NCI-H2081 treated with DMSO at 0.1 percent for 48 hours (cell line): ENCODE measurements at places on chromosomes 2 and 18.

DNA sequence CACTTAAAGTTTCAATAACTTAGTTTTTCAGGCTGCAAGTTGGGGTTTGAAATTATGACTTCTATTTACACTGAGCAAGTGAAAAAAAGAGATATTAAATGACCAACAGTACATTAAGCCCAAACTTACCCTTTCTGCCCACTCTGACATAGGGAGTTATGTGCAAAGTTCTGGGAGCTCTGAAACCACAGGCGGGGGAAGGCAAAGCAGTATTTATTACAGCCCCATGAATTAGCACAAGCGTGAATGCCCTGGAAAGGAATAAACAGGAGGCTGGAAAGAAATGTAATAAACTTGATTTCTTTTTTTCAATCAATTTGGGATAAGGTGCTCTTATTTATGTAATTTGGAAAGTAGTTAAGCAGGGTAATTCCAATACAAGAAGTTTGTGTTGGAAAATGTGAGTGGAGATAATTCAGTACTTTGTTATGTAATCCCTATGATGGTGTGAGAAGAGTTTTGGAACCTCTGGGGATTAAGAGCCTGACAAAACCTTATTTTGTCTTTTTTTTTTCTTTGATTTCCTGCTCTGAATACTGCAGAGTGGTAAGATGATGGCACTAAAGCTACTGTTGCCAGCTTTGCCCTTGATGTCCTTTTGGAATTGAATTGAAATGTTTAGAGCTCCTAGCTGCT, 351.5 kb downstream of the ARHGAP15 start:
- no peak for DNase-seq

DNA sequence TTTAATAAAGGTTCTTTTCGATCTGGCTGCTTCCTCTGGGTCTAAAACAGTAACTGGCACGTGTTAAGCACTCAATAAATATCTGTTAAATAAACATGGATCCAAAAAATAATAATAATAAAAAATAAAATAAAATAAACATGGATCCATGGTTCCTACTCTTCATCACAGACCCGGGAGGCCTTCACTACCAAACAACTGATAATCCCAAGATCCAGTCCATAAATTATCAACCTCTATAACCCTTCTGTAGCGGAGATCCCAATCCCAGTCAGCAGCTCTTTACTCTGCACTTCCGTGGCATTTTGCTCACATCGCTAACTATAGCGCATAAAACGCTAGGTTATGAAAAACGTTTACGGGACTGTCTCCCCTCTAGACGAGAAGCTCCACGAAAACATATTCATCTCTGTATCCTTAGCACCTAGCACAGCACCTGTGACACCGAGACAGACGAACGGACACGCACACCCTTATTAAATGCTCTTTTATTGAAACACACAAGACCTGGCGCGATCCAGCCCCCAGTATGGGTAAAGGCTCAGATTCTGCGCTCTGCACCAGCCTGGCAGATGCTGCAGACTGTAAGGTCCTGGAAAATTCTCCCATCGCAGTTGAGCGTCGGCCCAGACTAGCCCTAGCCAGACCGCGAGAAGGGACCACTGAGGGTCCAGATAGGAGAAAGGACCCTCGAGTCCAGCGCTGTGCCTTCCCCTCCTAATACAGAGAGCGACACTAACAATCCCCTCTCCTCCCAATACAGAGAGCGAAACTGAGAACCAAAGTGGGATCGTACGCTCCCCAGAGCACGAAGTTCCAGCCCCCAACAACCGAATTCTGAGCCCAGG, 770 bp downstream of the NBAS start:
- no peak for DNase-seq

GRCh38 chr2:84938194-84938879, 32.6 kb upstream of the KCMF1 start:
- no peak for DNase-seq

- no peak for DNase-seq
These were observed 195.8 kb upstream of the SMAD2 start for GRCh38 chr18:48126240-48126639.

- no peak for DNase-seq
These were observed 69.5 kb downstream of the ANTXR1 start for GRCh38 chr2:69082430-69082997.

- DNase-seq = no peak
These were observed 18.1 kb downstream of the TIMM21 start for GRCh38 chr18:74166386-74166785.

GRCh38 chr2:100437751-100438150, 20.3 kb upstream of the CHST10 start:
- DNase-seq = no peak

- no peak for DNase-seq
These were observed 186.3 kb downstream of the TCF4 start for GRCh38 chr18:55401638-55402191.

DNA sequence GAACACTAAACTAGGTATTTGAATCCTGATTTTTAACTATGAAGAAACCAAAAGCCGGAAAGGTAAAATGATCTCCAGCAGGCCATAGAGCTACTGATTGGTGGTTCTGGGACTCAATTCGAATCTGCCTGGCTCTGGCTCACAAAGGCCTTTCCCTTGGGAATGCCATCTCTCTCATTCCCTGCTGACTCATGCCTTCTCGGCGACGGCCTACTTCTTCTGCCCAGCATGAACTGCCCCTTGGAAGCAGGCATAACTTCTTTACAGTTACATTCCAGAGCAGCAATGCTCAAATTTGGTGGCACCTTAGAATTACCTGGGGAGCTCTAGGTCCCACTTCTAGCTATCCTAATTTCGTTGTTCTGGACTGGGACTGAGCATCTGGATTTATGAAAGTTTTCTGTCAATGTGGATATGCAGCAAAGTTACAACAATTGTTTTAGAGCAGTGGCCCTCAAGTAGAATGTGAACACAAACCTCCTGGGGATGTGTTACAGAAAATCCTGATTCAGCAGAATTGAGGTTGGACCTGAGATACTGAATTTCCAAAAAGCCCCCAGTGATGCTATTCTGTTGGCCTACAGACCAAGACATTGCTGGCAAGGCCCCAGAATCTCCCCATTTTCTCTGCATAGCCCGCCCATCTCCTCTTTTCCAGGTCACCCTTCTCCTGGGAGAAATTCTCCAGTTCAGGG, 261.1 kb downstream of the CNTNAP5 start:
- no peak for DNase-seq

- no peak for DNase-seq
These were observed 10.4 kb upstream of the METTL21A start for GRCh38 chr2:207635468-207636200.

GRCh38 chr2:119282996-119283511, 59.4 kb downstream of the STEAP3 start:
- DNase-seq = no peak

GRCh38 chr2:30414961-30415360, 32.1 kb upstream of the LCLAT1 start:
- no peak for DNase-seq

- no peak for DNase-seq
These were observed 200.3 kb upstream of the ACVR2A start for GRCh38 chr2:147644491-147644890.

- DNase-seq = no peak
These were observed 88.2 kb downstream of the SP3 start for GRCh38 chr2:173876833-173877413.

DNA sequence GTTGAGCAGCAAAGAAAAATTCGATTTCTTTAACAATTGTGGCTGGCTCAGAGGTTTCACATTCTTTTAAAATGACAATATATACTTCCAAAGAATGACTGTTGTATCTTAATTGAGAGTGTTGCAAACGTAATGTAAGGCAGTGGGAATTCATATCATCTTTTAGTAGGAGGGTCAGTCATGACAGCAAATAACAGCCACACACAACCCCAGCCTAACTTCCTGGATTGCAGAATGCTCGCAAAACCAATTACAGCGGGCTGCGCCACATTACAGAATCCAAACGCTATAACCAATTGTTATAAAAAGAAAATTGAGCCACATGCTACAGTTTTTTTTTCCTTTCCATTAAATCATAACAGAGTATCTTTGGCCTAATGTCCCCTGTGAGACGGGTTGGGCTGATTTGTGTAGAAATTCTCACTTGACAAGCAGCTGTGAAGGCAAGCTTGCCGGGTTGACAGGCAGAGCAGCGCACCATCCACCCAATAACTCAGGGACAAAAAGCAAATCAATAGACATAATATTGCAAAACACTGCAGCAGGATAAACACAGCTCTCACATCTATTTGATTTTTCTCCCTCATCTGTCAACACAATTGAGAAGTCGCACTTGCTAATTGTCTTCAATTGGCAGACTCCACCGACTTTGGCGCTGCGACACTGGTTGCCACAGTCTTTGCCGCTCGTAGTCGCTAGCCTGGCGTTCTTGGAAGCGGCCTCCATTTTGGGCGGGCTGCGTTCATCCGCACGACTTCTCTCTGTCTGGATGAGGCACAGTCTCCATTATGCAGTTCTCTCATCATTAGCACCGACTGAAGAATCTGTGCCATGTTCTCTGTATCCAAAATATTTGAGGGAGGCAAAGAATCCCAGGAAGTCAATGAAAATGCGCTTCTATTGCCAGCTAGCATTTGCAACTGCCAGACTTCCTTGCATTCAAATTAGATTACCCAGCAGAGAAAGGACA, 95.0 kb upstream of the CCDC68 start:
- DNase-seq = no peak

DNA sequence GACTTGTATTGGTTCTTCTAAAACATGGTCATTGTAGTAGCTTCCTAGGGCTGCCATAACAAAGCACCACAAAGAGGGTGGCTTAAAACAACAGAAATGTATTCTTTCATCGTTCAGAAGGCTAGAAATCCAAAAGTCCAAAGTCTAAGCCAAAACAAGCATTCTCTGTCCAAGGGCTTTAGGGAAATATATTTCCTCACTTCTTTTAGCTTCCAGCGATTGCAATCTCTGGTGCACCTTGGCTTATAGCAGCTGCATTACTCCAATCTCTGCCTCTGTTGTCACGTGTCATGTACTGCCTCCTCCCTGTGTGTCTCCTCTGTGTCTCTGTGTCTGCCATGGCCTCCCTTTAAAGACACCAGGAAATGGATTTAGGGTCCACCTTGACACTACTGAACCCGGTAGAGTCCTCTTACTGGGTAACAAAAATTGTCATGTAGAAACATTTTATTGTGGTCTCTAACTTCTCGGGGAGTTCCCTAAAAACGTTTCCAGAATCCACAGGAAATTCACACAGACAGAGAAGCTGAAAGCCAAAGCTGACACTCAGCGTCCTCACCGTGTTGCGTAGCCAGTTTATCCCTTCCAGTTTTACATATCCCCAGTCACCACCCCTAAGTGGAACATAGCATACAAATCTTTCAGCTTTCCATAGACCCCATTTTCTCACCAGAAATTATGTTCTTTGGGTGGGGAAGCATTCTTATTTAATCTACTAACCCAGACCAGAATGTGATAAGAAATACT, 20.7 kb upstream of the TTN start:
- no peak for DNase-seq

GRCh38 chr2:156562124-156562523, 125.9 kb downstream of the GPD2 start:
- peak; percentile 52 for DNase-seq

DNA sequence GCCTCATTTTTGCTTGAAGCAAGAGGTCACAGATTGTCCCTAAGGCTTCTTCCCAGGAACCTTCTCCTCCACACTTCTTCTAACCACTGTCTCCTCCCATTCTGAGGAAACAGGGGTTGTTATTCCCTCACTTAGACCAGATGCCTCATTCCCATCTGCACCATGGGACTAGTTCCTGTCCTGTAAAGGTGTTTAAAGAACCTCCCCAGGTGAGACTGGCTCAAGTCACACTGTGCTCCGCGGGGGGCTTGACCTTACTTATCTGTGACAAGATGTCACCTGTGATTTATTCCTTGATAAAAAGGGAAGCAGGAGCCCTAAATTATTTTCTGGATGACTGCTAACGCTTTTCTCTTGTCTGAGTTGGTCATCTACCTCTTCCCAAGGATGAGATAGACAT, 8.2 kb upstream of the CDH2 start:
- no peak for DNase-seq
